ENCODE measurements at places on chromosomes 5 and 9. TPM values are rescaled to one million over a fixed set of nuclear protein-coding genes. Genes with fewer than 3 reads are reported as not detected.

The CRB2 gene
- 5.3 TPM for total RNA-seq

The IFNA13 gene
- not detected for total RNA-seq

The SPINK1 gene
- total RNA-seq: not detected

The PRRC1 gene
- total RNA-seq: 57.2 TPM

The SPINK13 gene
- total RNA-seq: not detected

Measured in occipital lobe (tissue), 3 donors.